ENCODE measurements at places on chromosomes 6 and 20.

- DNase-seq, result no peak
Measured at GRCh38 chr6:155147958-155148663, 115.7 kb upstream of the CLDN20 start.

DNA sequence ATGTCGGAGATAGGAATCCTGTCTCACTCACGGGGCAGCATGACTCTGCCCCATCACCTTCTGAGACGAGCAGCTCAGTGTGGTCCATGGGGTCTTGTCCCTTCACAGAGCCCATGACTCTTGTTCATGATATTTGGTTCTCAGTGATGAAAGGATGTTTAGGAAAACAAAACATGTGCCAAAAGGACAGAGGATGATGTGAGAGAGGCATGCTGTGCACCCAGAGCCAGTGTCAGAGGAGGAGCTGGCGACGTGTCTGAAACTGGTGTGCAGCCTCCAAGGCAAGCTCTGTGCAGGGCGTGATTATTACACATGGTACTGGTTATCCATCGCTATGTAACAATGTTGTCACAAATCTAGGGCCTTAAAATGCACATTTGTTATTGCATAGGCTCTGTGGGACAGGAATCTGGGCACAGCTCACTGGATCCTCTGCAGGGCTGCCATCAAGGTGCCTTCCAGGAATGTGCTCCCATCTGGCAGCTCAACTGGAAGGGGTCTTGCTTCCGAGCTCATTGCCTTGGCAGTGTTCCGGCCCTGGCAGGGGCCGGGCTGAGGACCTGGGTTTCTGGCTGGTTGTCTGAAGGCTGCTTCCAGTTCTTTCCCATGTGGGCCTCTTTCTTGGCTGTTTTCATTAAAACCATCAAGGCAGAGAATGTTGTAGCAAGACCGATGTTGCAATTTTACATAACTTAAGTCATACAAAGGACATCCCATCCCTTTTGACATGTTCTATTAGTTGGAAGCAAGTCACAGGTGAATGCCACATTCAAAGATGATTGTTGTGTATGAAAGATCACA lies 175.4 kb downstream of the ERMARD start:
- no peak for DNase-seq

DNA sequence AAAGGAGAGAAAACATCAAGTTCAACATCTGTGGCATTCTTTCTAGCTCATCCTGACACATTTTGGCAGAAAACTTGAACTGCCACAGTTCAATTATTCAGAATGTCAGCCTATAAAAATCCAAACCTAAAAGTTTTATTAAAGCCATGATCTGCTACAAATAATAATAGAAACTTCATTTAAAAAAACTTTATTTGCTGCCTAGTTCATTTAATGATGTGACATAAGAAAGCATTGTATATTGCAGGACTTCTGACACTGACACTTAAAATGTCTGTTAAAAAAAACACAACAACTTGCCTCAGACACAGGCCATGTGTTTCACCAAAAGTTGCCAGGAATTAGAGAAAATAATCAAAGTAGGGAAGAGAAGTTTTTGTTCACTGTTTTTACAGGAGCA lies 88.3 kb upstream of the HTR1E start:
- DNase-seq, result no peak

DNA sequence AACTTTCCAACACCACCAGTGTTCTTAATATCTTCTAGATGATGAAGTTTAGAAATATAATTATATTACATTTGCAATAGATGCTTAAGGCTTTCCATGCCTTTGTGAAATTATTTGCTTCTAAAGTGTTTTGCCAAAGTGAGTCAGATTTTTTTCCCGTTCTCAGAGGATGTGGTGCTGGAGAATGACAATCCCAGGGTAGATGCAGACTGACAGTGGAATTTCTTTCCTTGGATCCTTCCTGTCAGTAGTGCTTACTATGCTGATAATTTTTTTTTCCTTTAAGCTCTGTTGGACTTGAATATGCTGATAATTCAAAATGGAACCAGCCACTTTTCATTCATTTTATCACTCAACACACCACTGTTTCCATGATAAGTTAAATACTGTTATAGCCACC lies 59.9 kb upstream of the SOX4 start:
- no peak for DNase-seq

- no peak for DNase-seq
Measured at GRCh38 chr6:140058863-140059262, 684.4 kb upstream of the CITED2 start.

DNA sequence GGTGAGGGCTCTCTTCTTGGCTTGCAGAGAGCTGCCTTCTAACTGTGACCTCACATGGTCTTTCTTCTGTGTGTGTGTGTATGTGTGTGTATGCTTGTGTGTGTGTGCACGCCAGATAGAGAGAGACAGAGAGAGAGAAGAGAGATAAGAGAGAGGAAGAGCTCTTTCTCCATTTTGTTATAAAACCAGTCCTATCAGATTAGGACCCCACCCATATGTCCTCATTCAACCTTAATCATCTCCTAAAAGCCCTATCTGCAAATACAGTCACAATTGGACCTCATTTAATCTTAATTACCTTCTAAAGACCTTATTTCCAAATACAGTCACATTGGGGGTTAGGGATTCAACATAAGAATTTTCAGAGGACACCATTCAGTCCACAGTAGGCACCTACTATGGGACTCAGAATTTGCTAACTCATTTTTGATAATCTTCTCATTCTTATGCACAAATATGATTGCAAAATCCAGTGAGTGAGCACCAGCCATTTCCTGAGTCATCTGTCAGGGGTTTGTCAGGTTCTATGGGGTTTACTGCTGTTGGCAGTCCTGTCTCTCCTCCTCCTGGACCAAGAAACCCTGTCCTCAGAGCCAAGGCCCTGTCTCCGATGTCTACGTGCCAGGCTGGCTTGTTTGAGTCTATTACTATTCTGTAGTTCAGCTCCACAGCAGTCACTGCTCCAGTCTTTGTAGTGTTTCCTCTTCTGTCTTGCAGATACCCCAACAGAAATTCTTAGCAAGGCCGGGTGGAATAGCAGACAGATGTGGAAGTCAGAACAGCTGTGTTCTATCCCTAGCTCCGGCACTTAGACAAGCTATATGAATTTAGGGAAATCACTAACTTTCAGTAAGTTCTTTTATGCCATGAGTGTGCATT lies 59.0 kb upstream of the FAM184A start:
- DNase-seq, result no peak

DNA sequence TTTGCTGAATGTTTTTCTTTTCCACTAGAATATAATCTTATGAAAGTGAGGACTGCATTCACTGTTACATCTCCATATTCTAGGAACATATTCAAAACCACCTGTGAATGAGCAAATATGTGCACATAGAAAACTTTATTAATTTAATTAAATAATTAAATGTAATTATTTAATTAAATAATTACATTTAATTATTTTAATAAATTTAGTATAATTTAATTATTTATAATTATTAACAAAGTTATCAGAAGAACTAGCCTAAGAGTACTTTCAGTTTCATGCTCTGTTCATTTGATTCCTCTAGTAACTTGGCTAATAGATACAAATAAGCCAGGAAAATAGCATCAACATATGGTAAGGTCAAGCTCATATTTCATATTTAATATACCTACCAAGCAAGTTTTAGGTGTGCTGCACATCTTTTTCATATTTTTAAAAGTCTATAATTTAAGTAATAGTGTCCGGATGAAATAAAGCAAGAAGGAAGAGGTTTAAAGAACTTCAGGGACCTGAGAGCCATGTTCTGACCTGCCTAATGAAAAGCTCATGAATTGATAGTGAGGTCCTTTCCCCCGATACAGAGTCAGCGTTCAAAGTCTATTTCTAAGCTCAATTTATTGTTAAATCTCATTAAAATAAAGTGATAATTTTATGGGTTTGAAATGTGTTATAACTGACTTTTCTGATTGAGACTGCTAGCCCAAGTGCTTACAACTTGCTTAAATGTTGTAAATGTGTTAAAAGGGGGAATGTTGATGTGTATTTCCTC lies 361.4 kb upstream of the FLRT3 start:
- no peak for DNase-seq

DNA sequence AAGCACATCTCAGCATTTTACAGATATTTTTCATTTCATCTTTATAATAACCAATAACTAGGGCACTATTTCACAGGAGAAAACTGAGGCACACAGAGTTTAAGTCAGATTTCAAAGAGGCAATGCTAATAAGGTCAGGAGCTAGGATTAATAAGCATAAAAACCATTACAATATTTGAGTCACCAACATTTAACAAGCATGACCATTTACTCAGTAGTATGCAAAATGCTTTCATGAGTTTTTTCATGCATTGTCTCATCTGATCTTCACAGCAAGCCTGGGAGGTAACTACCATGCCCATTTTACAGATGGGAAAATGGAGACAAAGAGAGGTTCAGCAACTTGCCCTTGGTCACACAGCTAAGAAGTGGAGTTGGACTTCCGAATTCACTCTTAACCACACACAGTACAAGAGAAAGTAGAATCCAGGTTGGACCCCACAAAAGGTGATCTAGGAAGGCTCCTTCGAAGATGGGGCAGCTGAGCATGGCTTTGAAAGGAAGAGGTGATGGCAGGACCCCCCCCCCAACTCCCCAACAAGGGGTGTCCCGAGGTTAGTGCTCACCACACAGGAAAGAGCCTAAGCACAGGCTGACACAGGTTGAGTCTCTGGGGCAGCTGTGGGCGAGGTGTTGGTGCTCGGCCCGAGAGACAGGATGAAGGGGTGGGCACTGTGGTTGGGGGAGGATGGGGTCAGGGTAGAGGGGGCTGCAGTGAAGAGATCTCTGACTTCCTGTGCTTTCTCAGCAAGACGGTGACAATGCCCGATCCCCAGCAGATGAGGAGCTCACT lies 108.8 kb downstream of the PREX1 start:
- DNase-seq, result no peak

GRCh38 chr20:45993197-45993951 lies 15.3 kb upstream of the MMP9 start:
- DNase-seq, result no peak

- no peak for DNase-seq
Measured at GRCh38 chr6:35166116-35166515, 25.0 kb upstream of the TCP11 start.

- DNase-seq, result no peak
Measured at GRCh38 chr6:82251942-82252341, 4.4 kb upstream of the IBTK start.

DNA sequence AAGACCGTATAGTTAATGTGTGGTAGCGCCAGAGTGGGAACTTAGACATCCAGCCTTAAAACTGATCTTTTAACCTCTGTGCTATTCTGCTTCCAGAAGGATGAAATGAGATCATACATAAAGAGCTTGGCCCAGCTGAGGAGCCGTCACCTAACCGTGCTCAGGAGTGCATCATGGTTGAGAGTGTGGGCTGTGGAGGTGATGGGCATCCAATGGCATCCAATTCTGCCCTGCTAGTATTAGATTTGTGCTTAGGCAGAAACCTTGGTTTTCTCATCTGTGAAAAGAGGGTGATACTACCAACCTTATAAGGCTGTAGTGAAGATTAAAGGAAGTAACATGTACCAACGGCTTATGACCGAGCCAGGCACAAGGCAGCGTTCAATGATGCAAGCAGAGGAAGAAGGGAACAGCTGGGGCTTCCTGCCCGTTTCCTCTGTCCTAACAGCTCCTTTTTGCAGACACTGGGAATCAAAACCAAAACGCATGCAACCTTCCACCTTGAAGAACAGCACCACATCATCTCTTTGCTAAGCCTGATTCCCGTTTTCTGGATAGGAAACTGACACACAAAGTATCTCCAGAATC lies 1.3 kb downstream of the SLC22A16 start:
- no peak for DNase-seq
